ENCODE measurements at places on chromosomes 1 and 21.

DNA sequence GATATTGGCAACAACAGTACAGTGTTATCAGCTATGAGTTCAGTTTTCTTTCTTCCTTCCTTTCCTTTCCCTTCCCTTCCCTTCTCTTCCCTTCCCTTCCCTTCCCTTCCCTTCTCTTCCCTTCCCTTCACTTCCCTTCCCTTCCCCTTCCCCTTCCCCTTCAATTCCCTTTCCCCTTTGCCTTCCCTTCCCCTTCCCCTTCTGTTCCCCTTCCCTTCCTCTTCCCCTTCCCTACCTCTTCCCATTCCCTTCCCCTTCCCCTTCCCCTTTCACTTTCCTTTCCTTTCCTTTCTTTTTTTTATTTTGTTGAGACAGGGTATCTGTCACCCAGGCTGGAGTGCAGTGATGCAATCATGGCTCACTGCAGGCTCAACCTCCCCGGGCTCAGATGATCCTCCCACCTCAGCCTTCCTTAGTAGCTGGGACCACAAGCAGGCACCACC lies 72.3 kb upstream of the CAPZB start:
- no peak for DNase-seq

GRCh38 chr1:108016451-108016920 lies 51.5 kb upstream of the VAV3 start:
- DNase-seq, result peak; percentile 30

GRCh38 chr1:1149416-1149815 lies 24.3 kb upstream of the TTLL10 start:
- no peak for DNase-seq

DNA sequence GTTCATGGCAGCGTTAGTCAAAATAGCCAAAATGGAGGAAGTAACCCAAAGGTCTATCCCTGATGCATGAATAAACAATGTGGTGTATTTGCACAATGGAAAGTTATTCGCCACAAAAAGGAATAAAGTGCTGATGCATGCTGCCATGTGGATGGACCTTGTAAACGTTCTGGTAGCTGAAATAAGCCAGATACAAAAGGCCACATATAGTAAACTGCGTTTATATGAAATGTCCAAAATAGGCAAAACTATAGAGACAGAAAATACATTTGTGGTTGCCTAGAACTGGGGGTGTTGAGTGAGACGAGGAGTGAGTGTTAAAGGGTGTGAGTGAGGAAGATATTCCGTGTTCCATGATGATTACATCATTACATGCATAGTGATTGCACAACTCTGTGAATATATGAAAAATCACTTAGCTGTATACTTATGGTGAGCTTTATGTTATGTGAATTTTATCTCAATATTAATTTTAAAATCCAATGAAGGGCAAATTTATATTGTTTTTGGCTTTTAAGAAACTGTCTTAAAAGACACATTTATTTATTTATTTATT lies 321.3 kb downstream of the KIF26B start:
- DNase-seq, result no peak

- DNase-seq, result no peak
Observed at GRCh38 chr1:119893238-119893791, 3.0 kb downstream of the ADAM30 start.

- peak; percentile 75 for DNase-seq
Observed at GRCh38 chr1:206002871-206003801, at the start of gene RAB7B. Gene RAB7B (minus strand): TSS chr1:206003395. CDS start chr1:205994135, 9,260 bp downstream.

- DNase-seq, result peak; percentile 36
Observed at GRCh38 chr1:208604295-208604694, 360.1 kb upstream of the PLXNA2 start.

- no peak for DNase-seq
Observed at GRCh38 chr1:186849271-186849671, 20.5 kb downstream of the PLA2G4A start.

- DNase-seq, result no peak
Observed at GRCh38 chr1:237199026-237199425, 157.0 kb downstream of the RYR2 start.

GRCh38 chr1:155966135-155966534 lies 12.2 kb downstream of the ARHGEF2 start:
- DNase-seq, result no peak

GRCh38 chr1:7253118-7253480 lies 467.8 kb downstream of the CAMTA1 start:
- DNase-seq, result peak; percentile 54

GRCh38 chr1:203996126-203996525 lies 76.8 kb upstream of the SOX13 start:
- DNase-seq, result no peak

DNA sequence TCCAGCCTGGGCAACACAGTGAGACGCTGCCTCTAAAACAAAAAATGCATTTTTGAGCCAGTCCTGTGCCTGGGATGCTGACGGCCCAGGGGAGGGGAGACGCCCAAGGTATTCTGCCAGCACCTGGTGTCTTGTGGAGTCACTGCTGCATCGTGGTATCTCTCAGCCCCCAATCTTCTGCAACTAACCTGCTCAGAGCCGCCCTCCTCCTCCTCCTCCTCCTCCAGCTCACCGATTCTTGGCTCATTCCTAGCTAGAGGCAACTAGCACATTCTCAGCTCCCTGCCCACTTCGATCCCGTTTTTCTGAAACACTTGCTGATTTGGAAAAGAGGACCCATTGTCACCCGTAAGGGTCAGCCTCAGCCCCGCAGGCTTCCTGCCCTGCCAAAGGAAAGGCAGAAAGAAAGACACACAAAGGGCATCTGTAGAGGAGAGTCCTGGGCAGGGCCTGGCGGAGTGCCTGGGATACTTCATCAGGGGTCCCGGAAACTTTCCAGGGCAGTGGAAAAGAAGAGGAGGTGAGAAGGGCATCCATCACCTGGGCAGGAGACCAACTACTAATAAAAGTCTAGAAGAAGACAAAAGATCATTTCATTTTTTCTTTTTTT lies 20.7 kb downstream of the GPR157 start:
- no peak for DNase-seq

DNA sequence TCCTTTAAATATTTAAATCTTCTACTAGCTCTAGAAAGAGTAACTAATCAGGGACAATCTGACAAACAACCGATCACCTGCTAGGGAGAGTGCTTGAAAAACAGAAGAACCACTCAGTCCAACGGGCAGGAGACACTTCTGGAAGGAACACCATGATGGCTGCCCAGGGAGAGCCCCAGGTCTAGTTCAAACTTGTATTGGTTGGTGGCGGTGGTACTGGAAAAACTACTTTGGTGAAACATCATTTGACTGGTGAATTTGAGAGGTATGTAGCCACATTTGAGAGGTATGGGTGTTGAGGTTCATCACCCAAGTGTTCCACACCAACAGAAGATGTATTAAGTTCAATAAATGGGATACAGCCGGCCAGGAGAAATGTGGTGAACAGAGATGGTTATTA lies 4.8 kb upstream of the WDR47 start:
- no peak for DNase-seq

- peak; percentile 48 for DNase-seq
Observed at GRCh38 chr1:158117854-158118704, 62.6 kb upstream of the CD1D start.

DNA sequence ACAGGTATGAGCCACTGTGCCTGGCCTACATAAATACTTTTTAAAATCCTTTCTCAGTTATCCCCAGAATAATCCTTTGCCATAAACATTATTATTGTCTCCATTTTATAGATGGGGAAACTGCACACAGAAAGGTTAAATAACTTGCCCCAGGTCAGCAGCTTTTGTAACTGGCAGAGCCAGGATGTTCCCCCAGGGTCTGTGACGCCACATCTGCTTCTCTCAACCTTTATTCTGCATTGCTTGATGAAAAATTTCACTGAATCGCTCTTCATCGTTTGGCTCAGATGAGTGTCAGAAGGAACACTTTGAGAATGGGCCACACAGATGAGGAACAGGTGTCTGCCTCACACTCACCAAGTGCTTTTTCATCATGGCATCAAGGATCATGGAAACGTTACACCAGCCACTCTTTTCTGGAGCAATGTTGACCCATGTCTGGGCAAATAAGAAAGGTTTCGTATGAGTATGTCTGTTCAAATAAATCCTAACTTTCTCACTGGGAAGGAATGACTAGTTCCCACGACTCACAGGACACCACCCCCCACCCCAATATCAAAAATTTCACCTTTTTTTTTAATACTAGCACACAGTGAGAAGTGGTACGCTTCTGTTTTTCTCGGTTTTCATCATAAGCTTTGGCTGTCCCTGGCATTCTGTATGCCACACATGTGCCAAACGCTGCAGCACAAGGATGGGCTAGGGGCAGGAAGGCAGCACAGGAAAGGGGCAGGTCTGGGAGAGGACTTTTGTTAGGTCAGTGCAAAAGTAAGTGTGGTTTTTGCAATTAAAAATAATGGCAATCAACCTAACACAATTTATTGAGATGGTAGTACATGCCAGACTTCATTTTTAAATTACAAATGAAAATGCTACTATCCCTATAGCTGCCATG lies 9.0 kb upstream of the PTGFRN start:
- DNase-seq, result no peak

GRCh38 chr1:59514061-59514909 lies 217.4 kb downstream of the FGGY start:
- DNase-seq, result no peak

DNA sequence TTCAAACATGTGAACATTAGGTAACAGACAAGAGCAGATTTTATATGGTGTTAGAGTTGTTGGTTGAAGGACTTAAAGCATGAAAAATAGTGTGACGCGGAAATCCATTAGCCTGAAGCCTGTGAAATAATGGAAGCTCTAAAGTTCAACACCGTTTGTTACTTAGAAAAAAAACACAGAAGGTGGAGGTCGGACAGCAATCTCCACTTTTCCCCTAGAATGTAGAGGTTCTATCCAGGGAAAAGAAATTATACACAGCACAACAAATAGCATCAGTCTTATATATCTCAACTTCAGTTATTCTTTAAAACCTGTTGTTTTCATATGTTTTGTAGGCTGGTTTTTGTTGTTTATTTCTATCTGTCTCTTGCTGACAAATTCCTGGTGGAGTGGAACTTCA lies 1.9 kb downstream of the RCAN3 start:
- DNase-seq, result no peak

- DNase-seq, result peak; percentile 67
Observed at GRCh38 chr1:25711555-25712298, 88.3 kb upstream of the SELENON start.

GRCh38 chr1:13781907-13782633 lies 82.1 kb downstream of the PRDM2 start:
- DNase-seq, result peak; percentile 86

GRCh38 chr1:233940908-233941307 lies 36.4 kb downstream of the SLC35F3 start:
- DNase-seq, result no peak

- peak; percentile 74 for DNase-seq
Observed at GRCh38 chr1:43329995-43330751, 7.4 kb upstream of the MPL start.

- DNase-seq, result no peak
Observed at GRCh38 chr1:208108646-208109330, 135.4 kb downstream of the PLXNA2 start.

Data from foreskin fibroblast (primary cell).